Activated CD4-positive, alpha-beta T cell treated with anti-CD3 and anti-CD28 coated beads, Interleukin-10, Interleukin-2, amounts not matched to agents 100 ng/mL and 50 ng/mL, durations not matched to agents 16 hours and 8 hours (primary cell): ENCODE measurements at places on chromosomes 4 and X.

DNA sequence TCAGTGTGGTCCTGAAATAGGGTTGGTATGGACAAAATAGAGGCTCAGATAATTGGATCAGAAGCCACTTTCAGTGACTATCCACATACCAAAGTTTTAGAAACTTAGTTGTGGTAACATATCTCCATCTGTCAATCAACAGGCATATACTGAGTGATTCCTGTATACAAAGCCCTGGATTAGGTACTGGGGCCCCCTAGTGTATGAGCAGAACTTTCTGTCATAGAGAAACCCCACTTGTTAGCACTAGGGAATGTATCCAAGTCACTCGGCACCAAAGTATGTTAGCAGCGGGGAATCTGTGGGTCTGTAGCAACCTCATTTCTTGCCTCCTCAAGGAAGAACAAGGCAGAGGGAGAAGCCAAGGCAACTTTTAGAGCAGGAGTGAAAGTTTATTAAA lies 50.7 kb downstream of the MAP7D3 start:
- DNase-seq: peak; percentile 39

DNA sequence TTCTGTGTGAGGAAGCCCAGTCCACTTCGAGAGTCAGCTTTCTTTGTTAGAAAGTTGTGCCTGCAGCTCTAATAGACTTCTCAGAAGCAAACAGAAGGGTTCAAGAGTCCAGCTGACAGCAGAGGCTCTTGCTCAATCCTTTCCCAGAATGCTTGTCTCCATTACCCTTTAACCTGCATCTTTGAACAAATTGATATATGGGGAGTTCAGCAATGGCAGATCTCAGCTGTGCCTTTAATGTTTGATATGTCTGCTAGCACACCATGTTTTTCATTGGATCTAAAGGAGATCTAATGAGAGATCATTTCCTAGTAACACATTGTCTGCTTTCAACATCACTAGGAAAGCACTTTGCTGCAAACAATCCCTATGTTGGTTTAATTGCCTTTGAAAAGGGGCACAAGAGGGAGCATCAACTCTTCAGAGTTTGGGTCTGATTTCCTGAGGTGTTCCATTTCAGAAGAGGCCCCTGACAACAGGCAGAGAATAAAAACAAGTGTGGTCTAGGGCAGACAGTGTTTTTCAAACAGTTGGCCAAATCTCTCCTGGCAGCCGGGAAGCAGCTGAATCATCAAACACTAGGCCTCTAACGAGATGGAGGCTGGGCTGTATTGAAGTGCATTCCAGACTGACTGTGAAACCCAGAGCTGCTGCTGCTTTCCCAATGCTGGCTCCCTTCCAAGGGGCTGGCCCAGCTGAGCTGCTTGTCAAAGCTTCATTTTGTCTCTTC lies 55.5 kb downstream of the LUZP4 start:
- DNase-seq: no peak

DNA sequence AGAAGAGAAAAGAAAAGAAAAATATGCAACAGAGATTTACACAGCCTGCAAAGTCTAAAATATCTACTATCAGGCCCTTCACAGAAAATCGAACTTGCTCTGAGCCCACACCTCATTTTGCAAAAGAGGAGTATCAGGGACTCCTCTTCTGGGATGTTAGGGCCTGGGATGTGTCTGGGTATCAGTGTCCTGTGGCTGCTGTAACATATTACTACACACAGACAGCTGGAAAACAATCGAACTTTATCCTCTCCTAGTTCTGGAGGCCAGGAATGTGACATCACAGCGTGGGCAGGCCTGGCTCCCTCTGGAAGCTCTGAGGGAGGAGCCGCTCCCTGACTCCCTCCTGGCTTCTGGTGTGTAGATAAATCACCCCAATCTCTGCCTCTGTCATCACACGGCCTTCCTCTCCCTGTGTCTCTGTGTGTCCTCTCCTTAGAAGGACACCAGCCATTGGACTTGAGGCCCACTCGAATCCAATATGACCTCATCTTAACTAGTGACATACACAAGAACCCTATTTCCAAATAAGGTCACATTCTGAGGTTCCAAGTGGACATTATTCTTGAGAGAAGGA lies 52.9 kb downstream of the PPP2R2C start:
- no peak for DNase-seq

GRCh38 chrX:80293354-80293753 lies 126.9 kb upstream of the TENT5D start:
- DNase-seq: no peak

DNA sequence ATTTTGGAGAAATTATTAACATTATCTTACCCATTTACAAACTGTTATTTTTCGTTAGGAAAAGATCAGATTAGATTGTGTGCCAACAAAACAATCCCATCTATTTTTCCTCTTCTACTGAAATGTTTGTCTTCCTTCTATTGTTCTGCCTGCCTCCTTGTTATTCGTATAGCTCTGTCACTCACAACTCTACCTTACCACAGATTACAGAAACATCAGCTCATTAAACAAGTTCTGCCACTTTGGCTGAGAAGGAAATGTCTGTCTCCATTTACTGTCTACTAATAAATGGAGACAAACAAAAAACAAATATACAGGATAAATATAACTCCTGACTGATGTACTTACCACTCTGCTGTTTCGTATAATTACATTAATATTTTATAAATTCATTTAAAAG lies 211.4 kb downstream of the ENOX2 start:
- no peak for DNase-seq

- no peak for DNase-seq
These were observed at the start of gene SHROOM3 for GRCh38 chr4:76434901-76435527. TSS of gene SHROOM3 (plus strand) at chr4:76435229. CDS start at chr4:76436053, 824 bp downstream.

DNA sequence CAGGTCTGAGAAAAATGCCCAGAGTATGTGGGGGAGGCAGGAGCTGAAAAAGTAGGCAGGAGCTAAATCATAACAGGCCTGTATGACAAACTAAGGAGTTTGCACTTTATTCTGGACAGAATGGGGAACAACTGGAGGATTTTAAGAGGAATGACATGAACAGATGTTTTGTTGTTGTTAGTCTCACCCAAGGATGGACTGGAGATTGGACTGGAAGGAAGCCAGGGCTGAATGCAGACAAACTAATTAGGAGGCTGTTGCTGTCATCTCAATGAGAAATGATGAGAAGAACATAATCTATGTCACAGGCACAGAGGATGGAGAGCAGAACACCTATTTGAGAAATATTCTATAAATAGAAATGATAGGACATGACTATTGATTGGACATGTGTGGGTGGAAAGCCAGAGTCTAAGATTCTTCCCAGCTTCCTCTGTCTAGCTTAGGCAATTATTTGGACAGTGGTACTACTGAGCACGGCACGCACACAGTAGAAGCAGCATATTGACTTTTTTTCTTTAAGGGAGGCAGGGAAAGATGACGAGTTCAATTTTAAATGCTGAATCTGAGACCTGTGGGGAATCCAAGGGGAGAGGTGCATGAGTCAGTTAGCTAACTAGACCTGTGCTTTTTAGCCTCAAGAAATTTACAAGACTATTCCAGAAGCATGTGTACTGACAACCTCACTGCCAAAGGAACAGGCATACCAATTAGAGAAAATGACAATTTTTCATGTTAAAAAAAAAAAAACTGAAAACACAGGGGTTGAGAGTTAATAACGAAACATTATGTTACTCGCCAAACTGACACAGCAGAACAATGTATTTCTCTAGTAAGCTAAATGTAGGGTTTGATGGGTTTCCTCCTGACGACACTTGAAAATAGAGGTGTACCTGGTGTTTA lies 963 bp upstream of the USO1 start:
- DNase-seq: no peak

DNA sequence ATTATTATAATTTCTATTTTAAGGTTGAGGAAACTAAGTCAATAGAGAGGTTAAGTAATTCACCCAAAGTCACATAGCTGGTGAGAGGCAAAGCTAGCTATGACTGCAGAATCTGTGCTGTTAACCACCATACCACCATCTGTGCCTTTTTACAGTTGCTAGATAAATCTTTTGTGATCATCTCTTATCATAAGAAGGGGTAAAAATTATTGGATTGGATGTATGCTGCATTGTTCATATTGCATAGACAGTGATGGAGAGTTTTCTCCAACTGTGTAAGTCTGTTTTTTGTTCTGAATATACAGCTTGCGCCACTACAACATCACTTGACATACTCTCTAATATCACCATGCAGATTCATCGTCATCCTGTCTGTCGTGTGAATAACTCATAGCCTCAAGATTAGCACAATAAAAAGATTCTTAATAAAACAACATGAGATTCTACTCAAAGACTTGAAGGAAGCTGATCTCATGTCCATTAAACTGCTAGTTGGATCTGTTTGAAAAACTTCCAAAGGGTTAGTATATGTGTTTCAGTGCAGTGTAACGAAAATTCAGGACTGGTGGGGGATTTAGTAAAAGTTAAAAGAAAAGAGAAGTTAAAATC lies 495.9 kb downstream of the SPRY1 start:
- DNase-seq: no peak

GRCh38 chrX:70001269-70001668 lies 48.5 kb downstream of the AWAT2 start:
- no peak for DNase-seq

DNA sequence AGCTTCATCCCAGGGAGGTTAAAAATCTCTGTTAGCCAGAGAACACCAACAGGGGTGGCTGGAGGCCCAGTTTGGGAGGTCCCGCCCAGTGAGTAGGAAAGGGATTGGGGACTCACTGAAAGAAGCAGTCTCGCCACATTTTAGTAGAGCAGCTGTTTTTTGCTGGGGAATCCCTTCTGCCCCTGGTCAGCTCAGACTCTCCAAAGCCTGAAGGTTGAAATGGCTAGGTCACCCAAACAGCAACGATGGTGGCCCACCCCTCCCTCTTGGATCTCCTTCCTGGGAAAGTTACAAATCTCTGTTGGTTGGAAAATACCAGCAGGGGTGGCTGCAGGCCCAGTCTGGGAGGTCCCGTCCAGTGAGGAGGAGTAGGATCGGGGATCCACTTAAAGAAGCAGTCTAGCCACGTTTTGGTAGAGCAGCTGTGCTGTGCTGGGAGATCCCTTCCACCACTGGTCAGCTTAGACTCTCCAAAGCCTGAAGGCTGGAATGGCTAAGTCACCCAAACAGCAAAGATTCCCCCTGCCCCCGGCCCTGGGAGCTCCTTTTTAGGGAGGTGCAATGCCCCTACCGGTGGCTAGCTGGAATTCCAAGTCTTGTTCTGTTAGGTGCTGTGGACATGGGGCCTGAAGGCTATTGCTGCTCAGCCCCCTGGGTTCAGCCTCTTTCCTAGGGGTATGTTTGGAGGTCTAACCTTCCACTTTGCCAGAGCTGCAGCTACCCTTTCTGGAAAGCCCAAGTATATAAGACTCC lies 40.0 kb upstream of the TEX13A start:
- DNase-seq: no peak

- DNase-seq: peak; percentile 31
These were observed 27.0 kb upstream of the TMEM131L start for GRCh38 chr4:153438916-153439756.

DNA sequence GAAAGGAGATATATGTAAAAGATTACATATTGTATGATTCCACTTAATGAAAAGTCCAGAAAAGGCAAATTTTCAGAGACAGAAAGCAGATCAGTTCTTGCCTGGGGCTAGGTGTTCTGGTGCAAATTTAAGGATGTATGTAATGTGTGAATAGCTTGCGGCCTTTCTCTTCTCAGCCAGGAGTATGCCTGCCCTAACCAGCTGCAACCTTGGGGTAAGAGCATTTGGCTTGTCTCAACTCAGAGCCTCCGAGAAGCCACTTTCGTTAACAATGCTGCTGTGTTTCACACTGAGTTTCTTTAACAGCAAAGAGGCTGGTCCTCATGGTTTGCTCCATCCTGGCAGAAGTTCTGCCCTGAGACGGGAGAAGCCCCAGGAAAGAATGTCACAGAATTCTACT lies 102.7 kb downstream of the SPCS3 start:
- DNase-seq: no peak

DNA sequence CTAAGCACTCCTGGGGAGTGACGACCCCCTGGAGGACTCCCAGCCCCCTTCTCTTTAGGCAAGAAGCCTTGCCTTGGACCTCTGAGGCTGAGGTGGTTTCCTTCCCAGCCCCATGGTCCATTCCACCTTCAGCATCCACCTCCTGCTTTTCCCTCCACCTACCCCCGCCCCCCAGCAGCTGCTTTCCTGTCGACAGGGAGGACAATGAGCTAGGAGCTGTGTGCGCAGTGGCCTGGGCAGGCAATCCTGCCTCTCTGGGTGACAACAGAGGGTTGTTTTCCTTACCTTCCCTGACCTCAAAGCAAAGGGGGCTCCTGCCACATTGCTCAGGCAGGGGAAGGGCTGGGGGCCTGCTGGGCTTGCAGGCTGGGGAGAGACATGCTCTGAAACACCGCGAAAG lies 123.5 kb downstream of the BCOR start:
- DNase-seq: no peak

- DNase-seq: no peak
These were observed 83.1 kb upstream of the IGFBP7 start for GRCh38 chr4:57193209-57193810.

- no peak for DNase-seq
These were observed 17.3 kb upstream of the RBM41 start for GRCh38 chrX:107135965-107136307.

DNA sequence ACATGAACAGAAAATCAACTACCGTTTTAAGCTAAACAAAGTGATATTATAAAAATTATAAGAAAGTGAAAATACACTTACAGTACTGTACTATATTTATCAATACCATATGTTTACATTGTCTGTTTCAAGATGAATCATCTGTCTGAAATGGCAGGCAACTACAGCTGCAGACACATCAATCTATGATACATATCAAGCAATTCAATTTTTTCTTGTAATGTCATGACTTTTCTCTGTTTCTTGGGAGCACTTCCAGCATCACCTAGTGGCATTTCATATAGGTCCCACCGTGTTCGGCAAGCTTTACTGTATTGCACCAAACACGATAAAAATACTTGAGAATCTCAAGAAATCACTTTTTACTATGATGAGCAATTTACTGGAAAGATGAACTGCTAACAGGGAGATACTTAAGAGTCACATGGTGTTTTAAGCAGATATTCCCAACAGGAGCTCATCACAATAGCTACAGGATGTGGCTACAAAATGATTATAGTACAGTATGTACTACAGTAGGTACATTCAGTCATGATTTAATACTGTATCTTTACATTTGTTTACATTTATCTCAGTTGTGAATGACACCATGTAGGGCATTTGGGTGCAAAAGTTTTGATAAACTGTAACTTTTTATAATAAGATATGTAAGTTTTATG lies 207.4 kb downstream of the ADAM29 start:
- DNase-seq: no peak

DNA sequence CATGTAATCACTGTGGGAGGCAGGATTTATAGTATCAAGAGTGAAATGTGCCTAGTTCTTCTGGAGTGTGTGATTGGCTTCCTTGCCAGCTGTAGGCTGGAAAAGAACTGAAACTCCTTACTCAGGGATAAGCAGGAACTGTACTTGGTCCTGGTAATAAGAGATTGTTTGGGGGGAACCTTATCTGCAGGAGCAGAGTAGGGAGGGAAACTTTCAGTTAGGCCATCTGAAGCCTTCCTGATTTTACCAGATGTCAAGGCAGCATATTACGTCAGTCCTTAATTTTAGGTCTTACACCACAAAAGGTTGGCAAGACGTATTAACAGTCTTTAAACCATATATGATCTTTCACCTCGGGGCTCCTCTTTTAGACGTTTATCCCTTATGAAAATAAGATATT lies 231.5 kb upstream of the FMR1 start:
- no peak for DNase-seq

- no peak for DNase-seq
These were observed 210.7 kb upstream of the EOLA2 start for GRCh38 chrX:150148749-150149672.
